ENCODE measurements at places on chromosomes 16 and 17.
A peak's percentile ranks its signal among the peaks of the same experiment; 100 is the strongest.

GRCh38 chr17:2755891-2756724 lies 6.7 kb upstream of the CCDC92B start:
- no peak for DNase-seq

DNA sequence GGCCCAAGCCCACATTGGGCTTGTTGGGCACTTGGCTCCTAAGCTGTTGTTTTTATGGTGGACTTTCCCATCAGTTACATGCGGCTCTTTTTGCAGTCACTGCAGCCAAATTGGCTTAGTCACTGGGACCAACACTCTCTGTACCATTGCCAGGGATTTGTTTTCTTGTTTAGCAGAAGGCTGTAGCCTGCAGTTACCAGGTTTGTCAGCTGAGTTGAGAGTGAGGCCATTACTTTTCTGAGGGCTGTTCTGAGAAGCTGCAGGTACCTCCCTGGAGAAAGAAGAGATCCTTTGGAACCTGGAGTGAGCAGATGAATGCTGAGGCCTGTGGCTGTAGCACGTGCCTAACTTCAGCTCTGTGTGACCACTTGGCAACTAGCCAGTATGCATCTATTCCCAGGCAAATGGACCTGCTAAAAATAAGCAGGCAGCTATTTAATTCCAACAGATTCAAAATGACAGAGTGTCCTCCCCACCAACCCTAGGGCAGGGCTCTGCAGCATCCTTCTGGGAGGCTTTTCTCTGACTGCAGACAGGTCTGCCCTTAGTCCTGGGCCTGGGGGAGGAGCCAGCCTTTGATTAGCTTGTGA lies 12.9 kb downstream of the AKAP1 start:
- DNase-seq, result peak; percentile 64

GRCh38 chr17:40417258-40417608 lies 463 bp downstream of the TOP2A start:
- DNase-seq, result no peak

- DNase-seq, result no peak
These were observed 201.6 kb upstream of the C17orf78 start for GRCh38 chr17:37174205-37174604.

GRCh38 chr17:50109785-50110184 lies 14.6 kb downstream of the PDK2 start:
- DNase-seq, result no peak

DNA sequence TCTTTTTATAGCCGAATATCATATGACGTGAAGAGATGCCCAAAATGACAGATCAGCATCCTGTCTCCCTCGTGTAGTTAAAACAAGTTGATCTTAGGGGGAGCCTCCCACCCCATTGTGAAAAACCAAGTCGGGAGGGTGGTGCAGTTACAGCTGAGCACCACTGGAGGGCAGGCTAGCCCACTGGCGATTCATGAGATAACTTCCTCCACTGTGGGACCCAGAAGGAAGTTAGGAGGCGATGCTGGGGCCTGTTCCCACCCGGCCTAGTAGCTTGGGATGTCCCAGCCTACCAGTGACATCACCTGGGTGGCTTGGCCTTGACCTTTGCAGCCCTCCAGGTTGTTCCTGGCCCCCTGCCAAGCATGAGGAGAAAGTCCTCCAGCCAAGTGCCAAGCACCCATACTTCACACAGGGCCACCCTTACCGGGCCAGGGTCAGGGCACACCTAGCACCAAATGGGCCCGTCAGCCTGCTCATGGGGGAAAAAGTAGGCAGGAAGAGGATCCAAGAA lies 8.1 kb upstream of the CPNE2 start:
- DNase-seq, result peak; percentile 62

DNA sequence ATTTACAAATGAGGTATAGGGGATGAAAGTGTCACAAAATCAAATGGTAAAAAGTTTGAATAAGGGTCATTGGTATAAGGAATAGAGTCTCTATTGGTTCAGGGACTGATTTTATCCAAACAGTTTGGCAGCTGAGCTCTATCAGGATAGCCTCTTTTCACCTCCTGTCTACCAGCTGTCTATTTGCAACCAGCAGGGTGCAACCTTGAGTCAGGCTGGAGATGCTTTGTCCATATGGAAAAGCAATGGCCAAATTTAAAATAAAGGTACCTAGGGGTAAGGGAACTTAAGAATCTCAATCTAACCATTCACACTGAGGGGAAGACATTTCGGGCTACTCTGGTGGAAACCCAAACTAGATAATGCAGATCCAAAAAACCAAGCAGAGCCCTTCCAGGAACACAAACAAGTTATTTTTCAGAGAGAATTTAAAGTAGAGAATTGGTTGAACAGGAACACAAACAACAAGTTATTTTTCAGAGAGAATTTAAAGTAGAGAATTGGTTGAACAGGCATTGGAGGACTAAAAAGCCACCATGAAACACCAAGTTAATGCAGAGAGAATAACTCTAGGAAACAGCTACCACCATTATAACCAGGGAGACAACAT lies 12.6 kb upstream of the CA10 start:
- no peak for DNase-seq

GRCh38 chr16:48537909-48538745 lies 71.9 kb downstream of the N4BP1 start:
- no peak for DNase-seq
